ENCODE measurements at places on chromosomes 3 and 15. TPM values are rescaled to one million over a fixed set of nuclear protein-coding genes. Genes with fewer than 3 reads are reported as not detected.
A peak's percentile ranks its signal among the peaks of the same experiment; 100 is the strongest.

The IL12A gene
- 0.72 TPM for total RNA-seq

- no peak for DNase-seq
These were observed 13.8 kb upstream of the NUP210 start for GRCh38 chr3:13433912-13434311.

- DNase-seq: peak; percentile 23
These were observed 61.1 kb upstream of the TMCO5A start for GRCh38 chr15:37873336-37873735.

DNA sequence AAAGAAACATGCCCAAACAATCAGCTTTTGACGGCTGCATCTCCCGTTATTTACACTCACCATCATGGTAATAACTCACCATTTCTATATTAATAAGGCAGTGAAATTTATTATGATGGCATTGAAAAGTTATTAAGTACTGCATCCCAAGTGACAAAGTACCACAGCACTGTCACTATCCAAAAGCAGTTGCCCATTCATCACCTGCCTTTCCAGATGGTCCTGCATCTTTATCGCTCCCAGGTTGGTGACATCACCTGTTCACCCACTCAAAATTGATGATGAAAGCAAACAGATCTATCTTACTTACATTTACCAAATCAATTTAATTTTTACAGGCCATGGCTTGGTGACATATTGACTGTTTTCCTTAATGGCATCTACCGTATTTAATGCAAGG is 299.0 kb downstream of the MECOM start:
- DNase-seq: no peak

DNA sequence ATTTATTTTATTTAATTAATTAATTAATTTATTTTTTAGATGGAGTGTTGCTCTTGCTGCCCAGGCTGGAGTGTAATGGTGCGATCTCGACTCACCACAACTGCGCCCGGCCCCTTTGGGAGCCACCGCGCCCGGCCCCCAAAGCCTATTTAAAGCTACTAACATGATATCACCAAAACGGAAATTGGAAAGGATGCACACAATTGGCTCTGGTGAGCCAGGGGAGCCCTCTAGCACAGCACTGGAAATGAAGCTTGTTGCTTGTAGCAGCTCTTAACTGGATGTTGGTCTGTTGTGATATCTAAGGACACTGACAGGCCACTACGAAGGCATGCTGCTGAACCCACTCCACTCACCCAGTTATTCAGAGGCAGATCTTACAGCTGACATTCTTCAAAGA is 104.5 kb downstream of the IGF2BP2 start:
- DNase-seq: no peak

DNA sequence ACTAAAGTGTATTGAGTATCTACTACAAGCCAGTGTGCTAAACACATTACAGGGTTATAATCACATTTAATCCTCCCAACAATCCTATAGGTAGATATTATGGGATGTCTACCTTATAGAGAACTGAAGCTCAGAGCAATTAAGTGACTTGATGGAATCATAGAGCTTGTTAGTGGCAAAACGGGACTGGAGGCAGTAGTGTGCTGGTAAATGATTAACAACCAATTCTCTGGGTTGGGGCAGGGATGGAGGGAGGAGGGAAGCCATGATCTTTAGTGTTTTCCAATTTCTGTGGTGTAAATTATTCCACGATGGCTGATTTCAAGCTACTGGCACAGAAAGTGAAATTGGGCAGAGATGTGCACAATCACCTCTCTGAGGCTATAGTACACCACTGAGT is 18.5 kb upstream of the CSRNP1 start:
- DNase-seq: no peak

- DNase-seq: no peak
These were observed 35.5 kb downstream of the ECT2 start for GRCh38 chr3:172786036-172786435.

- no peak for DNase-seq
These were observed 31.4 kb upstream of the NOX5 start for GRCh38 chr15:68982976-68983563.

DNA sequence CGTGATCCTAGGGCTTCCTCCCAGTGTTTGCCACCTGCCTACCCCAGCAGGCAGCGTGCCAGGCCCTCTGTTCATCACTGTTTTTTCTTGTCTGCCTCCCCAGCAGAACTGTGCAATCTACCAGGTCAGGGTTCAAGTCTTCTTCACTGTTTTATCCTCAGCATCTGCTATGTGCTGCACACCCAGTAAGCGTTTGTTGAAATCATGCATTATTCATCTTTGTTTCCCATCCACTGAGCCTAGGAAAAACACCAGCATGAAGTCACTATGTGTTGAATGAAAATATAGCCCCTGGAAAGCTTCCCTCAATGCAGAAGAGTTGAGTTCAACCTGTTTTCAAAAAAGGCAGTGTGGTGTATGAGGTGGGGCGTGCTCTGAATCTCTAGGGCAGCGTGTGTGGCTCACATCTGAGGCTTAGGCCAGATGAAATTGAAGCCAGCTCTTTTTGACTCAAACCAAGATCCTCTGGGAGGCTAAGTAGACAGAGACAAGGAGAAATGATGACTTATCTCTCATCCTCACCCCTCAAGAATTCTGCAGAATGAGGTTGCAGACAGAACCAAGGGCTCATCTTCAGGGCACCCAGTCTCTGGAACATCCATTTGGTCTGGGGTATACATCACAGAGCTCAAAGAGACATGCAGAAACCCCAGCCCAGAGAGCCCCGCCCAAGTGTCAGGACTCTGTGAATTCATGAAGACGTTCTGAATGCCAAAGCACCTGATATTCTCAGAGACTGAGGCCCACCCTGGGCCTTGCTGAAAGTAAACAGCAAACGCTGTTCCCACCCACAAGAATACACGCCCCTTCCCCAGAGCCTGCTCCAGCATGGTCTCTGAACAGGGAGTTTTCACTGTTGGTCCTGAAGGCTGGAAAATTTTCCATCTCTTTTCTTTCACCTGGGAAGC is 5.7 kb upstream of the CAV3 start:
- no peak for DNase-seq

DNA sequence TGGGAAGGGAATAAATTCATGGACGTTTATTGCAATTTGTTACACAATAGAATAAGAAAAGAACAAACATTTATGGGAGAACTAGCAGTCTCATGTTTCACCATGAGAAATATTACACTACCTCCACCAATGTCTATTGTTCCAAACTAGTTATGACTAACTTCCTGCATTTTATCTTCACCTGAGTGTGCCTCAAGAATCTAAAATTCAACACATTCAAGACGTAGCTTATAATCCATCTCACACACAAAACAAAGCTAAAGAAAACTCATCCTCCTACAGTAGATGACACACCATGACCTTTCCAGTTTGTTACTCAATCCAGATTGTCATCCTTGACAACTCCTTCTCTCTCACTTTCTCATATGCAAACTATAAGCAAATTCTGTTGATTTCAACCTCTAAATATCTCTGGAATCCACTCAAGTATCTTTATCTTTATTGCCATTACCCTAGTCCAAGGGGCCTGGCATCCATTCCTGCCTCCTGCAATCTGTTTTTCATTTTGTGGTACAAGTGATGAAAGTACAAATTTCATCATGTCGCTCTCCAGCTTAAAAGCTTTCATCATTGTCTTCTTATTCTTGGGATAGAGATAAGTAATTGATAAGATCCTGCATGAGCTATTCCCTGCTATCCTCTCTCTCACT is 229.9 kb downstream of the NR2F2 start:
- peak; percentile 18 for DNase-seq

DNA sequence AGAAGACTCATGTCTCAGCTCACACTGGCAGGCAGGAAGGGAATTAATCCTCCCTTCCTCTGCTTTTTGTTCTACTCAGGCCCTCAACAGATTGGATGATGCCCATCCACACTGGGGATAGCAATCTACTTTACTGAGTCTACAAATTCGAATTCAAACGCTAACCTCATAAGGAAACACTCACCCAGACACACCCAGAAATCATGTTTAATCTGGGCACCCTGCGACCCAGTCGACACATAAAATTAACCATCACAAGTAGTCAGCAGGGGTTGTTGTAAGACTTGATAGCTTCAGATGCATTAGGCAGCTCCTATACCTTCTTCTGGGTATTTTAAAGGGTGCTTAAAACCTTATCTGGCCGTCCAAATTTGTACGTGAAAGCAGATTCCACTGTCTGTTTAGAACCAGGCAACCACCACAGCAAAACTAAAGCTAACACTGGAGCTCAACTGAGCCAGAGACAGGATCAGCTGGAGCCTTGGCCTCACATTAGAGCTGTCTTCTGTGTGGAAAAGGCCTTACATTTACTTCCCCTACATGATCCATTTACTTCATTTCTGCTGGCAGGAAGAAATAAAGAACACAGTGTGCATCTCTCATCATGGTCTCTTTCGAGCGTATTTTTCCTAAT is 407.3 kb upstream of the PPP2R3A start:
- DNase-seq: peak; percentile 76

DNA sequence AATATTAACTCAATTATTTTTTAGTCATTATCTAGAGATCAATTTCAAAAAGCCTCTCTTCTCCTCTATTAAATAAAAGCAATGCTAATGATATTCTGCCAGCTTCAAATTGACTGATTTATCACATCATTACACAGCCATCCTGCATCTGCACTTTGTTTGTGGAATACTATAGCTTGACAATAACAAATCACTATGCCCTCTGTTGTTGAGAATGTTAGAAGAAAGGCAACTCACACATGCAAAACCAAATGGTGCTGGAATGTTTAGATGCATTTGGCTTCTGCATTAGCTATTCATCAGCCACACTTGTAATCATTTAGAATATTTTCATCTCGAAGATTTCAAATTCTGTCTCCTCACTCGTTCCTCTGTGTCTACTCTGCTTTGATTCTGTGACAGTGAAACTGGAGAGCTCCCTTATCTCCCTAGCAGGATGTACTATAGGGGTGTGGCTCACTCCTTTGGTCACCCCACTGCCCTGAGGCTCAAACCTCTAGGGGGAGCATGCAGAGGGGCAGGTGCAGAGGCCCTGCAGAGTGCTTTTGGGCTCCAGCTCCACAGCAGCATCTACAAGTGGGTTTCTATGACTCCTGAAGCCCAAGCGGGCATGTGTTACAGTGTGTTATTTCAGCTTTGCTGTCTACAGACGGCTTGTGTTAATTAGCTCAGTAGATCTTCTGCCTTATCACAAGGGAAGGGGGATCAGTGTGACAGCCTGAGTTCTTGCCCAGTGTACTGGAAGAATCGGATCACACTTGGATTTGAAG is 454.1 kb upstream of the BCHE start:
- no peak for DNase-seq

DNA sequence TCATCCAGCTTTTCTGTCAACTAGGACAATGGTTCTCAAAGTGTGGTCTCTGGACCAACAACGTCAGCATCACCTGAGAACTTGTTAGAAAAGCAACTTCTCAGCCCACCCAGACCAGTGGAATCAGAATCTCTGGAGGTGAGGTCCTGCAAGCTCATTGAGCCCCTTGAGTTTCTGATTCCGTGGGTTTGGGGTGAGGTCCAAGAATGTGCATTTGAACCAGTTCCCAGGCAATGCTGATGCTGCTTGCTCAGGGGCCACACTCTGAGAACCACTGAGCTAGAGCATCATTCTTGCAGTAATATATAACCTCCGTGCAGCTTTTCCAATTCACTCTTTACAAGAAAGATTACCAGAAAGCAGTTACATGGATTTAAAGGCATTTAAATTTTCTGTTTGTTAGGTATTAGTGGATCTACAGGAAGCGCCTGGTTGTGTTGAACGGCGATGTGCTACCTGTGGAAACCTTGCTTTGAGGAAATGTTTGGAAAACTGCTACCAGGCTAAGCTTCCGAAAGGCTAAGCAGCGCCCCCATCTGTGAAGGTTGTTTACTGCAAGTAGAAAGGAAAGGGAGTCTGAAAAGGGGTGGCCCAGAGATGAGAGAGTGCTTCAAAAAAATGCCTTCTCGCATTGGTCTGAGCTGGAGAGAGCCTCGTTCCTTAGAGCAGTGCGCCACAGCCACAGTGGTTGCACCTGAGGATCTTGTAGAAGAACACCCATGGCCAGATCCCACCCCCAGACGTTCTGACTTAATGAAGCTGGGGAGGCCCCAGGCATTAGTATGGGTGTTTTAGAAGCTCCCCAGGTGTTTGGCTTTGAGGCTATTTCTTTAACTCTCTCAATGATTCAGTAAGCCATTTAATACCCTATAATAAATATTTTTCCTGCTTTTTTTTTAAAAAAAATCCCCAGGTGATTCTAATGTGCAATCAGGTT is 50.0 kb downstream of the RLBP1 start:
- DNase-seq: no peak

DNA sequence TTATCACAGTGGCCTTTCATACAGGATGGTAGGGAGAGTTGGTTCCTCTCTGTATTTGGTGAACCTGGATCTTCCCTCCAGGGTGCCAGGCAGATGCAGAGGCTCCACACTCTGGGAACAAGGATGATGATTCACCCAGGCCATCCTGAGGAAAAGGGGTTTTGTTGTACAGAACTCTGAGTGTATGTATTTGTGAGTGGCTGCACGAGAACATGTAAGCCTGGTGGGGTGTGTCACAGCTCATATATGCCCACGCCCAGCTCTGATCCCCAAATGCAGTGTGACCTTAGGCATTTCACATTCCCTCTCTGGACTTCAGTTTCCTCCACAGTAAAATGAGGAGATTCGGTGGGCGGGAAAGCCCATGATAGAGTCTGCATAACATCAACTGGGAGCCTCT is 11.6 kb upstream of the CILP start:
- no peak for DNase-seq
